ENCODE measurements at places on chromosomes 2 and 18.

GRCh38 chr2:235447210-235447609 lies 46.6 kb upstream of the AGAP1 start:
- no peak for DNase-seq

DNA sequence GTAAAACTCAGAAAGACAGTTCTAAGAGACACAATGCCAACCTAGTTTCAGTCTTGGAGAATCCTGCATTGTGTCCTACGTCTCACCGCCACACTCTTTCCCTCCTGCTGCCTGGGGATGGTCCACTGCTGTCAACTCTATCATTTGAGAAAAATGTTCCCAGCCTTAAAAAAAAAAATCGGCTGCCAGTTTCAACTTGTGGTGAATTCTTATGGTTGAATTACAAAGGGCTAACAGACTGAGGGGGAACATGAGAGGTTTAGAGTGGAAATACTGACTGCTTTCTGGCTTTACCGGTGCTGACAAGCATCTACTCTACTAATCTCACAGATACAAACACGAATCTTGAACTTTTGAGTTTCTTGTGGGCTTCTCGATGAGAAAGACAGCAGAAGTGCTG lies 74.0 kb downstream of the NAB1 start:
- no peak for DNase-seq

DNA sequence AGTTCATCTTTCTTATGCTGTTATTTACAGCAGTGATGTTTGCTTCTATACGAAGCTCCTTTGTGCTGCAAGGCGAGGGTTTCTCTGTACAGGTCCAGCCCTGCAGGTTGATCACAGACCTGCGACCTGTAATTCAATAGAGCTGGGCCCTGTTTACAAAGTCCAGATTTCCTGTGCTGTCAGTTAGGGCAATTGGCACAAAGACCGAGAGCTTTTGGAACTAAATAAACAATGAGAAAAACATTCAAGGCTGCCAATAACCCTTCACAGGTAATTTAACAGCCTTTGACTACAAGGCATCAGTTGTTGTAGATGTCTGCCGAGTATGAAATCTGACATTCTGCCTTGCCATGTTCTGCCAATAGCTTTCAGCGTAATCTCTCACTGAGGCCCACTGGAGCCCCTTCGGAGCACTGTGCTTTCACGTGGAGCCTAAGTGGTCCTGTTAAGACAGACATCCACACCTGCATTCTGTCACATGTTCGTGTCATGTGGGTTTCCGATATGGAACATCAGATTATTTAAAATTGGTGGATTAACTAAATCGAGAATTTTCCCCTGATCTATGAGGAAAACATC lies 232.5 kb downstream of the PTGR3 start:
- DNase-seq = no peak

- DNase-seq = no peak
Measured at GRCh38 chr2:31314761-31315160, 80.8 kb downstream of the EHD3 start.

GRCh38 chr2:70367722-70368323 lies 66.0 kb upstream of the FAM136A start:
- DNase-seq = no peak

GRCh38 chr18:50805732-50806131 lies 14.1 kb downstream of the MRO start:
- no peak for DNase-seq

DNA sequence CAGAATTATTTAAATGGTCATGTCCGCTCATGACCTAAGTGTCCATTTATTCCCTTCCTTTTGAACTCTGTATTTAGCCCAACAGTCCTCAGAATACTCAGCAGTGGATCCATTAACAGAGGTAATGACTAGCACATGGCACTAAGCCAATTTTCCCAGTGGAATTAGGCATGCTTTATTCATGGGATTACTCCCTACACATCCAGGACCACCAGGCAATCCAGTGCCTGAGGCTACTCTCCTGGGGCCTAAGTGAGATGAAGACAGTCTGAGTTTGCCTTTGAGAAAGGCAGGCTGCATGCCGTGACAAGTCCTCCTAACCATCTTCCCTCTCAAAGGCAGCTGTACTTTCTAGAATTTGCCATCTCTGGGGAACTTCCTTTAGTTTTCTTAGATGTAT lies 128.6 kb downstream of the SPOPL start:
- no peak for DNase-seq

GRCh38 chr2:113260991-113261390 lies 17.7 kb downstream of the PAX8 start:
- DNase-seq = no peak

GRCh38 chr18:23542461-23542860 lies 39.1 kb downstream of the RMC1 start:
- DNase-seq = no peak

GRCh38 chr2:128395640-128396499 lies 77.2 kb upstream of the HS6ST1 start:
- no peak for DNase-seq

DNA sequence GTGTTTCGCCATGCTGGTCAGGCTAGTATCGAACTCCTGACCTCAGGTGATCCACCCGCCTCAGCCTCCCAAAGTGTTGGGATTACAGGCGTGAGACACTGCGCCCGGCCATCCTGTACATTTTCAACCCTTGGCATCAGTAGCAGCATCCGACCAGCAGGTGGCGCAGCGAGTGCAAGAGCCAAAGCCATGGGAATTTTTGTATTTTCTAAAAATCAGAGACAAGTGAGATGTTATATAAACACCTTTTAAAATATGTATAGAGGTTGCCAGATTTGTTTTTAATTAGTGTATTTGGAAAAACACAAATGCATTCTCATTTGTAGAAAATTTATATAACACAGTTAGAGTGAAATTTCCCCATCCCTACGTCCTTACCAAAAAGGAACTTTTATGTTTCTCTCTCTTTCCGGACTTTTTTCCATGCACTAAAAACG lies 36.8 kb downstream of the MOGAT1 start:
- DNase-seq = no peak

- no peak for DNase-seq
Measured at GRCh38 chr2:164621764-164622105, 453 bp upstream of the GRB14 start.

DNA sequence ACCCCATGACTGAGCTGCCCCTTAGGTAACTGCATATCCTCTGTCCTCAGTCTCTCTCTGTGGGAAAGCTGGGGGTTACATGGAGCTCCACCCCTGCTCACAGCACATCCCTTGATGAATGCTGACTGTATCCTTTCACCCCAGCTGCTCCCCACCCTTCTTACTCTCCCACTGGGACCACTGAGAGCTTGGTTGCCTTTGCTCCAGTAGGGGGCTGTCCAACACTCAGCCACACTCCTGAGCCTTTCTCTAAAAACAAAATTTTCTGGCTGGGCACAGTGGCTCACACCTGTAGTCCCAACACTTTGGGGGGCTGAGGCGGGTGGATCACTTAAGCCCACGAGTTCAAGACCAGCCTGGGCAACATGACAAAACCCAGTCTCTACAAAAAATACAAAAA lies 89.2 kb upstream of the MSH2 start:
- no peak for DNase-seq

GRCh38 chr18:58803978-58804377 lies 60.7 kb upstream of the ZNF532 start:
- no peak for DNase-seq

GRCh38 chr2:200302940-200303727 lies 3.4 kb upstream of the SPATS2L start:
- DNase-seq = no peak

- DNase-seq = no peak
Measured at GRCh38 chr18:70994116-70994515, 705.3 kb downstream of the SOCS6 start.

DNA sequence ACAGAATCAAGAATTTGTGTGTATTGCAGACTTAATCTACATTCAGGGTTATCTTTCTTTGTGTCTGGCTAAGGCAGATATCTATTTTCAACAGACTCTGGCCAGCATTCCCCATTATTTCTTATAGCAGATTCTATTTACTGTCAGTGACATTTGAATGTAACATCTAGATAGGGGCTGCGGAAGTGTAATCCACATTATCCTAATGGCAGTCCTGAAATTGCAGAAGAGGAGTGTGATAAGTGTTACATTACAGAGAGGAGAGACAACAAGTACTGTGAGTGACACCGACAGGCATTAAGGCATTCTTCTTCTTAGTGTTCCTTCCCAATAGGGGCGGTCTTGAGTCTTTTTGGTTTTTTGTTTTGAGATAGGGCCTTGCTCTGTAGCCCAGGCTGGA lies 598.2 kb upstream of the NXPH2 start:
- no peak for DNase-seq

DNA sequence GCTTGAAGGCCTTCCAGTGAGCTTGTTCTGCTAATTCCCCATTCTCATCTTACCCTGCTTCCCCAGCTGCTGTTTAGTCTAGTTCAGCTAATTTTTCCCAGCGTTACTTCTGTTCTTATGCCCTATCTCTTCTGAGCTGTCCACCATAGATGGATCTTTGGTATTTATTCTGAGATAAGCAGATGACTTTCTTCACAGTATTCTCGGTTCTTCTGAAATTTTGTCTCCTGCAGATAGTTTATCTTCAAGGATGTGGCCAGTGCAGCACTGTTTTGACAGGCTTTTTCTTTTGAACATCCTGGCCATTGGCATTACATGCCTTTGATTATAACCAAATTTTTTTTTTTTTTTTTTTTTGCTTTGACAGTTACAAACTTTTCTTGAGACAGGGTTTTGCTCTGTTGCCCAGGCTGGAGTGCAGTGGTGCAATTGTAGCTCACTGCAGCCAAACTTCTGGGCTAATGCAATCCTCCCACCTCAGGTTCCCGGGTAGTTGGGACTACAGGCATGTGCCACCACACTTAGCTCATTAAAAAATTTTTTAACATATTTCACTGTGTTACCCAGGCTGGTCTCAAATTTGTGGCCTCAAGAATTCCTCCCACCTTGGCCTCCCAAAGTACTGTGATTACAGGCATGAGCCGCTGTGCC lies 134.2 kb downstream of the WDSUB1 start:
- DNase-seq = no peak

DNA sequence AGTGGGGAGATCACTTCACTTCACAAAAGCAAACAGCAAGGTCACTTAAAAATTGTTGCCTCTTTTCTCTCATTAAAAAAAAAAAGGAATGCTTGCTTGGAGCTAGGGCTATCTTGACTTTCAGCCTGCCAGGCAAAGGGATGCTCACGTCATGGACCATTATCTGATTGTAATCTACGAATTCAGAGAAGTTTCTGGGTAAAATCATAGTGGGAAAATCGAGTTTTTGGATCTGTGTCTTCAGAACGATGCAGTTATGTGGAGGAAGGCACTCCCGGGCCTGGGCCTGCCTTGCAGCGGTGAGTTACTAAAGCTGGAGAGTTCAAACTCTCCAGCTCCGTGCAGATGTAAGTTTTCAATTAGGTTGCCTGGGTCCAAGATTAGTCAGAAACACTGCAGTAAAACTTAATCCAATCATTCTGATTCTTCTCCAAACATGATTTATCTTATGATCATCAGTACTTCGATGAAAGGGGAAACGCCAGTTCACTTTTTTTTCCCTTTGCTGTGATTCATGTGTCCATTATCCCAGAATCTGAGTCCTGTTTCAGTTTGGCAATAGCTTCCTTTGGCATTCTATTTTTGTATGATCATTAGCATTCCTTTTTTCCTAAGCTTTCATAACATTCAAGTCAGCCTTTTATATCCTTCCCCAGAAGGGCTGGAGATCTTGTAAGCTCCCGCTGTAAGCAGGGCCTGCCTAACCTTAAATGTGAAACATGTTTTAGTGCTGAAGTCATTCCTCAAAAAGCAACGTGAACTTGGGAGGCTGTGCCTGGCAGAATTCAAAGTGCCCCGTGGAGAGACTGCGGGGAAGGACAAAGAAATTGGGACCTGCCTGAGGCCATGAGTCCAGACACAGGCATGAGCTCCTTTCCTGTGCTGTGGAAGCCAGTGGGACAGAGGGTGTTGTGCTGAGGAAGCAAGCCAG lies 119.3 kb upstream of the TWIST2 start:
- no peak for DNase-seq

DNA sequence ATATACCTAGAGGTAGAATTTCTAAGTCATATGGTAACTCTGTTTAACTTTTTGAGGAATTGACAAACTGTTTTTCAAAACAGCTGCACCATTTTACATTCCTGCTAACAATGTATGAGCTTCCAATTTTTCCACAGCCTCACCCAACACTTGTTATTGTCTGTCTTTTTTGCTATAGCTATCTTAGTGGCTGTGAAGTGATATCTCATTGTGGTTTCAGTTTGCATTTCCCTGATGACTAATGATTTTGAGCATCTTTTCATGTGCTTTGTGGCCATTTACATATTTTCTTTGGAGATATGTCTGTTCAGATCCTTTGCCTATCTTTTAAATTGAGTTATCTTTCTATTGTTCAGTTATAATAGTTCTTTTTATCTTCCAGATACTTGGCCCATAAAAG lies 273.8 kb downstream of the AGPS start:
- no peak for DNase-seq

GRCh38 chr2:9764153-9764778 lies 79.0 kb upstream of the TAF1B start:
- no peak for DNase-seq

DNA sequence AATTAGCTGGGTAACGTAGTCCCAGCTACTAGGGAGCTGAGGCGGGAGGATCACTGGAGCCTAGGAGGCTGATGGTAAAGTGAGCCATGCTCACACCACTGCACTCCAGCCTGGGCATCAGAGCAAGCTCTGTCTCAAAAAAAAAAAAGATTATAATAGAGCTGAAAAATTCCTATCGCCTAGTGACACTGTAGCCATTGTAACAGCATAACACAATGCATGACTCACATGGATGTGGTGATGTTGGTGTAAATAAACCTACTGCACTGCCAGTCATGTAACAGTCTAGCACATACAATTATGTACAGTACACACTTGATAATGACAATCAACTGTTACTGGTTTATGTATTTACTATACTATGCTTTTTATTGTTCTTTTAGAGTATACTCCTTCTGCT lies 39.6 kb downstream of the MGAT4A start:
- DNase-seq = no peak

DNA sequence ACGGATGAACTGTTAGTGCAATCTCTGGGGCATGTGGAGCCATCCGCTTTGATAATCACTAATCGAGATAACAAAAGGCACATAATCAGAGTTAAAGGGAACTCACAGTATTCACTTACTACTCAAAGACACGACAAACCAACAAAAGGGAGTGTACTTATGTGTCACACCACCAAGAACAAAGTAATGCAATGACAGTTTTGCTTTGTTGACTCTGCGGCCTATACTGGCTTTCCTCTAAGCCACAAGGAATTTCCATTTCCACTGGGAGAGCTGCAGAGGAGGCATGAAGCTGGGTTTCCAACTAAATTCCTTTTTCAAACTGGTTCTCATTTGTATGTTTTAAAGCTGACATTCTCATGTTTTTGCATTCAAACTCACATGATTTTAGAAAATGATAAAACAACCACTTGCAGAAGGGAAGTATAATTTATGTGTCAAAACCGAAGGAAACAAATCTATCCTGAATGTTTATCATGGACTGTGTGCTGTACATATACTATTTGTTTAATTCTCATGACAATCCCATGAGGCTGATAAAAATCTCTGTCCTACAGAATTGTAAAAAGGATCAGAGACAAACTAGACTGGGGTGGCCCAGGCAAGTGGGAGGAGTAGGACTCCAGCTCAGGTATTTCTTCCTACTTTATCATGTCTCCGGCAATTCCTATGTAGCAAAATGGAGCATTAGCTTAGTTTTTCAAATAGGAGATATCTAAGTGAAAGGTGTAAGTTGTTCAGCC lies 149.6 kb upstream of the SMAD7 start:
- DNase-seq = no peak

All from GM19239 (cell line).